SJSA1 (cell line): ENCODE measurements at places on chromosomes 4 and X. TPM values are rescaled to one million over a fixed set of nuclear protein-coding genes. Genes with fewer than 3 reads are reported as not detected.

GRCh38 chr4:109436504-109436903 is 2.9 kb downstream of the SEC24B start:
- DNase-seq, result no peak

- DNase-seq, result no peak
Measured at GRCh38 chr4:504076-504475, 5.1 kb downstream of the PIGG start.

- DNase-seq, result no peak
Measured at GRCh38 chr4:25253071-25253445, 19.2 kb downstream of the PI4K2B start.

DNA sequence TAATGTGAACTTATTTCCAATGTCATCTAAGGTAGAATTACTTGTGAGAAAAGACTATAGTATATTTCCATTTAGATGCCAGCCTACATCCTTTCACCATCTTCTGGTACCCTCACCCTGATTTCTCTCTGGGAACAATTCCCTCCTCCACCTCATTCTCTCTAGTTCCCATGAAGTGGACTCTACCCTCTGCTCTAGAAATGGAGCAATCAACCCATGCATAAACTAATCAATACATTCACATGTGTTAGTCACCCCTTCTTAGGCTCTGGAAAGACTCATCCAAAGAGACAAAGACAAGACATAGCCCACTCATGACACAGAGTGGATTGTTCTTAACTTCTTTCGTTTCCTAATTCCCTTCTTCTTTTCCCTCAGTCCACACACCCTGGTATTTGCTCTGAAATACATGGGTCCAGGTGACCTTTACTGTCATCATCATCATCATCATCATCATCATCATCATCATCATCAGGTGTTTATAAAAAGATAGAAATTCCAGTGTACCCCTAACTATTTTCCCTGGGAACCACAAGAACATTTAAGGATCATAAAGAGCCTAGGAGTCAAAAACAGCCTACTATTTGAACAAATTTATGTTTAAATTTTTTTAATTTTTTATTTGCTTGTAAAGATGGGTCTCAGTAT is 298.9 kb upstream of the GALNT7 start:
- DNase-seq, result no peak

DNA sequence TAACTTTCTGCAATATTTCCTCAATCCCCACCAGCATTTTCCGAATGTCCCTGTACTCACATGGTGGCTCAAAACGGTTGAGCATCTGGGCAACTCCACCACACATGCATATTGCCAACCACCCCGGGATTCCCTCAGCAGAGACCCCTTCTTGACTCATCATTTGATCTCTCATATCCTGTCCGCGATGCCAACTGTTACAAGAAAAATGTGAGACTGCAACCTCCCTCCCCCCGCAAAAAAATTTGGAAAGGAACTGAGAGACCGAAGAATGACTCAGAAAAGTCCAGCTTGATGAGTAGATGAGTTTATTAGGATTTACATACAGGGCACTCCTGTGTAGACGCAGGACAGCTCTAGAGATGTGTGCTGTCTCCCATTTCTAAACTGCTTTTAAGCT is 561.4 kb downstream of the ZIC3 start:
- peak; percentile 79 for DNase-seq

- no peak for DNase-seq
Measured at GRCh38 chr4:102612824-102613366, 111.7 kb downstream of the NFKB1 start.

HEPH gene
- 5.8 and 9.6 TPM in 2 replicates for total RNA-seq

SLC7A11 gene
- total RNA-seq, result 33.0 and 45.5 TPM in 2 replicates
